ENCODE measurements at places on chromosomes 3 and 15.

GRCh38 chr3:27878014-27878383, 155.9 kb upstream of the EOMES start:
- DNase-seq: no peak

DNA sequence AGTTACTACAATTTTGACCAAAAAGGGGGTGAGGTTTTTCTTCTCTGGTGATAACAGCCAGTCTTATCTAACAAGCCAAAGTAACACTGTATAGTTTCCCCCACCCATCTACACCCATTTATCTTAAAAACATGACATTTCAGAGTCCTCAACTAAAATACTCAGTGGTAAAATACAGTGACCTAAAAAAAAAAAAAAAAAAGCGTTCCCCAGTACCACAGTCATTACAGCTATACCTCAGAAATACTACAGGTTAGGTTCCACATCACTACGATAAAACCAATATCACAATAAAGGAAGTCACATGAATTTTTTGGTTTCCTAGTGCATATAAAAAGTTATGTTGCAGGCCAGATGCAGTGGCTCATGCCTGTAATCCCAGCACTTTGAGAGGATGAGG, 13.8 kb downstream of the DENND4A start:
- DNase-seq: no peak

DNA sequence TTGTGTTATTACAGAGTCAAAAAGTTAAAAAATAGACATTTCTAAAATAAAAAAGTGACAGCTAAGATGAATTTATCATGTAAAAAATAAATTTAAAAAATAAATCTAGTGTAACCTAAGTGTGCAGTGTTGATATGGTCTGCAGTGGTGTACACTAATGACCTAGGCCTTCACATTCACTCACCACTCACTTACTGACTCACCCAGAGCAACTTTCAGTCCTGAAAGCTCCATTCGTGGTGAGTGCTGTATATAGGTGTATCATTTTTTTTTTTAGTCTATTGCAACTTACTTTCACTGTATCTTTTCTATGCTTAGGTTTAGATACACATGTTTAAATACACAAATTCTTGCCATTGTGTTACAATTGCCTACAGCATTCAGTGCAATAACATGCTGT, 459.4 kb upstream of the ROBO1 start:
- no peak for DNase-seq

DNA sequence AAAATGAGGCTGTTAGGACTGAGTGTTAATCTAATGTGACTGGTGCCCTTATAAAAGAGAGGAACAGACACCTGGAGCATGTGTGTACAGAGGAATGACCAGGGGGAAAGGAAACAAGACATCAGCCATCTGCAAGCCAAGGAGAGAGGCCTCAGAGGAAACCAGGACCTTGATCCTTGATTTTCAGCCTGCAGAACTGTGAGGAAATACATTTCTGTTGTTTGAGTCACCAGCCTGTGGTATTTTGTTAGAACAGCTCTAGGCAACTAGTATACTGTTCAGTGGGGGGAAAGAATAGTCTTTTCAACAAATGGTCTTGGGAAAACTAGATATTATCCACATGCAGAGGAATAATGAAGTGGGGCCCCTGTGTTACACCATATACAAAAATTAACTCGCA, 80.6 kb downstream of the CCR1 start:
- DNase-seq: no peak

DNA sequence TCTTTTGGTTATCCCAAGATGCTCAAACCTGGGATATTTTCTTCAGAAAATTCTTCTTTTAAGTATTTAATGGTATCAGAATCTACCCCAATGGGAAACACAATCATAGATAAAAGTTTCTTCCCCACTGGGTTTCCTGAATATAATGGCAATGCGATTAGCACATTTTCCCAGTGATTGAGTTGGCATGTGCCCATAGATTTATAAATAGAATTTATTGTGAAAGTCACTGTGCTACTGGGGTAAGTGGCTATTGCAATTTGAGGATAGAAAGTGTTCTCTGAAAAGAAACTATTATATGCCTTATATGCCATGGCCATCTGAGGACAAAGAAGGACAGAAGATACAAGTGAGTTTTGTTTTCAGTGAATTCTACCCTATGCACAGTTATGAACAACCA, 99.0 kb upstream of the RBMS3 start:
- DNase-seq: no peak

DNA sequence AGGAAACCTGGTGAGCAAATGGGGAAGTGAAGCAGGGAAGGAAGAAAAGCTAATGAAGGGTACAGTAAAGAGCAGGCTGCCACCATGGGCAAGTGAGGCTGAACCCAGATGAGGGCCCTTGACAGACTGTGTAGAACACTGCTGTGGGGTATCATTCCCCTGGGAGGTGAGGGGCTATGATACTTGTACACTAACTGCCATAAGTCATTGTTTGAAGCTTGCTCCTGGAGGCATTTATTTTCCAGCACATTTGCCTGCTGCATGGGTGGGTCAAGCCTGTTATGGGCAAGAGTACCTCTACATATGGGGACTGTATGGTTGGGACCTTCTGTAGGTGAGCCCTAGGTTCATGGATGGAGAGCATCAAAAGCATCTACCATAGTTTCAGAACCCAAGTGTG, 57.4 kb downstream of the POMGNT2 start:
- DNase-seq: no peak

GRCh38 chr3:149371723-149372114, 5.7 kb downstream of the TM4SF1 start:
- DNase-seq: no peak

- DNase-seq: no peak
Measured at GRCh38 chr3:31444220-31445142, 88.2 kb upstream of the STT3B start.

- DNase-seq: no peak
Measured at GRCh38 chr3:53809764-53810400, 36.3 kb downstream of the CHDH start.

DNA sequence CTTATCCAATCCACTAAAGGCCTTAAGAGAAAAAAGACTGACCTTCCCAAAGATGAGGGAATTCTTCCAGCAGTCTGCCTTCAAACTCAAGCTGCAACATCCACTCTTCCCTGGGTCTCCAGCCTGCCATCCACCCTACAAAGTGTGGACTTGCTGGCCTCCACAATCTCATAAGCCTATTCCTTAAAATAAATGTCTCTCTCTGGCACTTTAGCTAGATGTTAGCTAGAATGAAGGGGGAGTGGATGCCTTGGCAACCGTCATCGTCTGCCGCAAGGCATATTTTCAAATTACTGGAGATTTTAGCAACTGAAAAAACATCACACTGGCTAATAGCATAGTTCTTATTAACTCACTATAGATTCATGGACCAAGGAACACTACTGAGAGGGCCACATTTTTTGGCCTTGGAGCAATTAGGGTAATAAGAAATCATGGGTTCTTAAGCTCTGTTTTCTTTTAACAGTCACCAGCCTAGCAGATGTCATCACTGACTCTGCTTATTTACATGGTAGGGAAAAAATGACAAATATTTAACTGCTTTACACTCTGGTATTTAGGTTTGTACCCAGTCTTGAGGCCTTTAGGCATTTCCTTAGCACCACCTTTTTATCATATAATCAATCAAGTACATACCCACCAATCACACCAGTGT, 245.3 kb downstream of the MYRIP start:
- DNase-seq: no peak

DNA sequence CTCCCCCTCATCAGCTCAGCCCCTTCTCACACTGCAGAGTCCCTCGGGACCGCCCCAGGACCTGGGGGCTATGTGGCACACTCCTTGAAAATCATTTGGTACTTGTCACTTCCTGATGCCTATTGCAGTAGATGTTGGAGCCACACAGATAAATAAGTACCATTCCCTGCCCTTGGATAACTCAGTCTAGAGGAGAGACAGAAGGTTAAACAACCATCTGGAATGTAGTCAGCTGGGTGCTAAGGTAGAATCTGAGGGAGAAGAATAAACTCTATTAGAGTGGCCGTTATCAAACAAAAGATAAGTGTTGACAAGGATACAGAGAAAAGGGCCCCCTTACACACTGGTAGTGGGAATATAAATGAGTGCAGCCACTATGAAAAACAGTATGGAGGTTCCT, 112.3 kb upstream of the NR2E3 start:
- DNase-seq: no peak

DNA sequence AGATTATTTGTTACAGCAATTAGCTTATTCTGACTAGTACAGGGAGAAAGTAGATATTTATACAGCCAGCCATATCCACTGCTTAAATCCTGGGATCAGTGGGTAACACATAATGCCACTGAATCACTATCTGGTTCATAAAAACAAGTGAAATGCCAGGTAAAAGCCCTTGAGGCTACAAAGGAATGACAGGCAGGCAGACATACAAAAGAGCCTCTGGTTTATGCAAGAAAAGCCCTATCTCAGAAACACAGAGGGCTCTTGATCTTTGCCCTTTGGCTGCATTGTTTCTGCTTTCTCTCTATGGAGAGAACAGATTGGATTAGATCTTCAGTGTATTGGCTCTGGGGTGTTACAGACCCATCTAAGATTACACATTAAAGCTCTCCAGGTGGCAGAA, 115.4 kb upstream of the GADL1 start:
- no peak for DNase-seq

GRCh38 chr3:171295484-171296373, 164.5 kb downstream of the TNIK start:
- DNase-seq: no peak

GRCh38 chr15:41870689-41871081, 23.2 kb downstream of the SPTBN5 start:
- no peak for DNase-seq

GRCh38 chr15:70714015-70714414, 49.3 kb downstream of the UACA start:
- DNase-seq: no peak

DNA sequence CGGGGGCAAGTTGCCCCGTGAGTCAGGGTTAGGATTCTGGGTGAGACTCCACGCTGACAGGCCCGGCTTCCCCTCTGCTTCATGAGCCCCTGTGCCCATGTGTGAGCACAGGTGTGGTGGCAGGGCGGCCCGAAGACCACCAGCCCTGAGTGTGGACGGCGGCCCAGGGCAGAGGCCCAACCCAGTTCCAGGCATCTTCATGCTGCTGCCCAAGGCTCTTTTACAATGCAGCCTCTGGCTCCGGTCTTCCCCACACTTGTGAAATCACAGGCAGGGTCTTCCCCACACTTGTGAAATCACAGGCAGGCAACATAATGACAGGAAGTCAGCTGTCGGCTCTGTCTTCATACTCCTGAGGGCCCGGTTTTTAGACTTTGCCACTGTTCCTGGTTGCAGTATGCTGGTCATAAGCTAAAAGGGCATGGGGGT, 78.8 kb downstream of the AAGAB start:
- DNase-seq: no peak

DNA sequence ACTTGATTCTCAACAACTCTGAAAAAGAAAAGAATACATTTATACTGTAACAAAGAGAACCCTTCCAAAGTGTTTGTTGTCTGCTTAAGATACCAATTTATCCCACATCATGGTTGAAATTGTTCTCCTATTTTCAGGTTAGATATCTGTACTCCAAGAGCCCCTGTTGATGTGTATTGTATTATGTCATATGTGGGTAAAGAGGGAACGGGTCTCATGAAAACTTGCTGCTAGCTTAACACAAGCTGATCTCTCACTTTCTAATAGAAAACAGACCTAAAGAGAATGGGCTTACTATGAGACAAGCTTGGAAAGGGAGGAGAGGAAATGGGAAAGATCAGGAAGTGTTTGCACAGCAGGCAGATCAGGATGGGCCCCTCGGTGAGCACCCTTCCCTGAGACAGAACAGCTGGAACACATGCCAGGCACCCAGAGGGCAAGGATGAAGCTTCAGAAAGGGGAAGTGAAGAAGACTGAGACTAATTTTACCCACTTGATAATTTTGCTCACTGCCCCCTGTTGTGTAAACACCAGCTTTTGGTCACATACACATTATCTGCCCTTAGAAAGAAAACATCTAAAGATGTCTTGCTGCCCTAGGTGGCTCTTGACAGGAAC, 747.9 kb upstream of the CCDC54 start:
- DNase-seq: no peak

DNA sequence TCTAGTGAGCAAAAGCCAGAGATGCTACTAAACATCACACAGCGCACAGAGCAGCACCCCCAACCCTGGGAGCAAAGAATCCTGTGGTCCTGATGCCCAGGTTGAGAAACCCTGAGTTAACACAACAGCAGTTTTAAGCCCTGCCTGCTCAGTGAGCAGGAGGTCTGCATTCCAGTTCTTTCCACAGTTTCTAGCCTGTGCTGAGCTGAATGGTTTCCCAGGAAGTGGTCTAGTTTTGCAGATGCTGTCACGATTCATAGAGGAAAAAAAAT, 171.1 kb upstream of the PROK2 start:
- no peak for DNase-seq

DNA sequence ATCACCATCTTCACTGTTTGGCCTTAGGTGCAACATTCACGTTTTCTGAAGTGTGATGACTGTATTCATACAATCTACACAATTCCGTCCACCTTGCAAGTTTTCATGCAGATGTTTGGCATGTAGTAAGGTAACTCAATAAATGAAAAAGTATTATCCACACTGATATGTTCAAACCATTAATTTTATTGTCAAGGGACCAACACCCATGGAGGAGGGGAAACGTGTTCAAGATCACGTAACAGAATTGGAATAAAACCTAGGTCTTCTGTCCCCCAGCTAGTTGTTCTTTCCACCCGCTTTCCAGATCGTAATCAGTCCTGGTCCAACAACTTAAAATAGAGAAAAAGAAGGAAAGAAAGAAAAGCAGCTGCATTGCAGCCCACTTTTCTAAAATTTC, 560.4 kb upstream of the MCTP2 start:
- DNase-seq: no peak

DNA sequence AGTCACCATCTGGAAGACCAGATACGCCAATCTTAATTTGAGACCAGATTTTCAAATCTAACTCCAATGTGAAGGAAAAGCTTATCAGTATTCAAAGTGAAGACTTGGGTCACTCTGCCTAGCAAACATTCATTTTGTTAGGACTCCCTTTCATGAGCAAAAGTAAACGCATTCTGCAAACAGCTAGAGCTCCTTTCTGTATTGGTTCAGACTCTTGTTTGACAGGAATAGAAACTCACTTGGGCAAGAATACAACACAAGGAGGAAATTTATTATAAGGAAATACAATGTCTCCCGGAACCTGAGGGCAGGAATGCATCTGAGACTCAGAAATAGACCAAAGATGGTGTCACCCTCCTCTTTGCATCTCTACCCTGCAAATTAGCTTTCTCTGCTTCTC, 558.6 kb downstream of the TAFA4 start:
- DNase-seq: no peak
